ENCODE measurements at places on chromosomes 6 and 20.

DNA sequence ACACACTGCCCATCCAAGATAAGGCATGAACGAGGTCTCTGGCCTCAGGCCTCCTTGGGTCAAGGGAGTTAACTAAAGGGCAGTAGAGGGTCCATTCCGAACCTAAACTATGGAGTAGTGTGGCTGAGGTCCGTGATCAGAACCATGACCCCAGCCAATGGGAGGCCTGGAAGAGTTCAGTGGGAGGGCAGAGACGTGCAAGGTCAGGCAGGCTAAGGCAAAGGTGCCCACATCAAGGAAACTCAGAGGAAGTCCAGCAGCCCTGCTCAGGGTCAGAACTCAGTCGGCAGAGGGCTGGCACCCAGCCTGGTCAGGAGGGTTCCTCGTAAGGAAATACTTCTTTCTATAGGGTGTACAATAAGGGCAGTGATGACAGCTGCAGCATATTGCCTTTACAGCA lies 152.2 kb downstream of the SOD2 start:
- DNase-seq, result no peak

DNA sequence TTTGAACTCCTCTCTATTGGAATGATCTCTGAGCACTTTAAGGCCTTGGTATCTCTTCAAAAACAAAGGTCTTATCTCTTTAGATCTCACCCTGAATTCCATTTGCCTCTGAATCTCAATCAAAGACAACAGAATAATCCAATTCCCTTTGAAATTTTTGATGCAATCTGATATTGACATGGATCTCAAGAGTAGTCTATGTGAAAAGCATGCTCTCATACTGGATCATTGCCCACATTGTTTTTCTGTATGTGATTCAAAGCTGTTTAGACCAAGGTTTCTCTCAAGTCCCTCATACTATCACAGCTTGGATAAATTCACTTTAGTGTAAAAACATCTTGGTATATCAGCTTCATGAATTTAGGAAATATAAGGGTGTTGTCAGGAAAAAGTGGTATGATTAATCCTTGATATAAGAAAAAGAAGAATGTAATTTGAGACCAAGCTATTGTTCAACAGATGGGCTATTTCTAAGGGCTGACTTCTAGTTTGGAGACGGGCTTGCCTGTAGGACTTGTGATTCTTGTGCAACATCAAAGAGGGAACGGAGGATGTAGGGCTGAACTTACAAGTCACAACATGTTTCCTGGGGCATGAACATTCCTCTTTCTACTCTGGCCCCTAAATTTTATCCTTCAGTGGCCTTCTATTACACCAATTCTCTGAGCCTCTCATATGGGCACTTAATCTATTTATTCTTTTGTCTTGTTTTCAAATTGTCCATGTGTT lies 77.9 kb upstream of the CITED2 start:
- peak; percentile 17 for DNase-seq

DNA sequence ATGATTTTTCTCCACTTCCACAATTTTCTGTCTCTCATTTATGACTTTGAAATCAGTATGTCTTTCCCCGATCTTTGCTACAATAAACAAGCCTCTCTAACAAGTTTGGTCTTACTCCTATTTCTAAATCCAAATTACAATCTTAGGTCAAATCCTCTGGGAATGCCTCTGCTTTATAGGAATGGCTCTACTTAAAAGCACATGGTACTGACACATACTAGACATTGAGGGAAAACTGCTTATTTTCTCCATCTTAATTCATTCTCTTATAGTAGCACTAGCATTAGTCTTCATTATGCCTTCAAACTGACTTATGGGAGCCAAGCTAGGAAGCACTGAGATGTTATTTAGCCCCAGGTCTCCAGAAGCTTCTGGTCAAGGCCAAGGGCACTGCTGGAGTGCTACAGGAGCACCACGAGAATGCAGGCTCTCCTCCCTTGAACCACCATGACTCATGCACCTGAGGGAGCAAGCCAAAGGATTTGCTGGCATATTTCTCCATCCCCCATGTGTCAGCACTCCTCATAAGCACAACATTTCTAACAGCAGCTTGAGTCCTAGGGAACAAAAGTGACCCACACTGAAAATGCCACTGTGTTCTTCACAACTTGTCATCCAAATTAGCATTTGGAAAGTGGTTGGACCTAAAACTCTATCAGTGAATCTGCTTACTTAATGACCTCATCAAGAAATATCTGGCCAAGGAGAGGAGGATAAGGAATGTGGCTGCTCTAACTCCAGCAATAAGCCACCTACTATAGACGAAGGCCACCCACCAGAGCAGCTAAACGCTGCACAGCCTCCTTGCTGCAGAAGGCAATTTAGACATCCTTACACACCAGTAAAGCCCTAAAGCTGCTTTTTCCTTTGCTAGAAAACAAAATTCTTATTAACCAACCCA lies 156.8 kb upstream of the KCNQ5 start:
- peak; percentile 87 for DNase-seq

- no peak for DNase-seq
These were observed 24.4 kb downstream of the ARG1 start for GRCh38 chr6:131597446-131597845.

GRCh38 chr6:155181498-155181897 lies 82.3 kb upstream of the CLDN20 start:
- no peak for DNase-seq

Data from HT1080 (cell line).